ENCODE measurements at places on chromosomes 1 and 21. TPM values are rescaled to one million over a fixed set of nuclear protein-coding genes. Genes with fewer than 3 reads are reported as not detected.

XPR1 gene
- 14.7 TPM for polyA plus RNA-seq

TESK2 gene
- 1.8 TPM for polyA plus RNA-seq

C1QTNF12 gene
- 3.0 TPM for polyA plus RNA-seq

GUCA2A gene
- 0.29 TPM for polyA plus RNA-seq

LYPD8 gene
- polyA plus RNA-seq: not detected

CYP4Z1 gene
- 1.1 TPM for polyA plus RNA-seq

TRIM46 gene
- polyA plus RNA-seq: 0.26 TPM

TMEM200B gene
- 1.9 TPM for polyA plus RNA-seq

C1orf226 gene
- 2.5 TPM for polyA plus RNA-seq

LCE6A gene
- polyA plus RNA-seq: not detected

ZSWIM5 gene
- 1.1 TPM for polyA plus RNA-seq

GBP5 gene
- 35.7 TPM for polyA plus RNA-seq

LEPROT gene
- 43.0 TPM for polyA plus RNA-seq

DPT gene
- 5.5 TPM for polyA plus RNA-seq

S100A5 gene
- 0.31 TPM for polyA plus RNA-seq

REN gene
- 0.31 TPM for polyA plus RNA-seq

NES gene
- 31.1 TPM for polyA plus RNA-seq

DNALI1 gene
- 31.2 TPM for polyA plus RNA-seq

PLPPR5 gene
- 0.05 TPM for polyA plus RNA-seq

LRRC42 gene
- polyA plus RNA-seq: 17.8 TPM

SLC50A1 gene
- 76.6 TPM for polyA plus RNA-seq

SMIM34 gene
- polyA plus RNA-seq: 0.49 TPM
